Stimulated activated CD8-positive, alpha-beta memory T cell treated with anti-CD3 and anti-CD28 coated beads, Interleukin-4, amount 100 ng/mL, for 1 hour (primary cell): ENCODE measurements at places on chromosomes 5 and 9.

GRCh38 chr9:83466877-83467276 lies 71.3 kb downstream of the FRMD3 start:
- DNase-seq, result no peak

DNA sequence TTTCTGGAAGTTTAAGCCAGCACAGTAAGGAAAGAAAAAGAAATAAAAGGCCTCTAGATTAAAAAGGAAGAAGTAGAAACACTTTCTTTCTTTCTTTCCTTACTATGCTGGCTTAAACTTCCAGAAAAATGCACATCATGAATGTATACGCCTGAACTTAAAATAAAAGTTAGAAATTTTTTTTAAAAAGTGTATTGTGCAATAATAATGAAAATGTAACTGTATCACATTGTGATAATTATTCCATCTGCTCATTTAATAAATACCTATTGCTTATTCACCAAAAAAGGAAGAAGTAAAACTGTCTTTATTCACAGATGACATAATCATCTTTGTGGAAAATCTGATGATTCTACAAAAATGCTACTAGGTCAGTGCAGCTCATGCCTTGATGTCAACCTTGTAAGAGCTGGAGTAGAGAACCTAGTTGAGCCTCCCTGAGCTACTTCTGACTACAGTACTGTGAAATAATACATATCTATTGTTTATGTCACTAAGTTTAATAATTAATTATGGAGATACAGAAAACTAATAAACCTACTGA lies 49.4 kb downstream of the MCTP1 start:
- DNase-seq, result no peak

GRCh38 chr5:130055572-130055971 lies 151.3 kb downstream of the CHSY3 start:
- DNase-seq, result no peak

- no peak for DNase-seq
Observed at GRCh38 chr5:142472306-142472951, 147.6 kb upstream of the SPRY4 start.

DNA sequence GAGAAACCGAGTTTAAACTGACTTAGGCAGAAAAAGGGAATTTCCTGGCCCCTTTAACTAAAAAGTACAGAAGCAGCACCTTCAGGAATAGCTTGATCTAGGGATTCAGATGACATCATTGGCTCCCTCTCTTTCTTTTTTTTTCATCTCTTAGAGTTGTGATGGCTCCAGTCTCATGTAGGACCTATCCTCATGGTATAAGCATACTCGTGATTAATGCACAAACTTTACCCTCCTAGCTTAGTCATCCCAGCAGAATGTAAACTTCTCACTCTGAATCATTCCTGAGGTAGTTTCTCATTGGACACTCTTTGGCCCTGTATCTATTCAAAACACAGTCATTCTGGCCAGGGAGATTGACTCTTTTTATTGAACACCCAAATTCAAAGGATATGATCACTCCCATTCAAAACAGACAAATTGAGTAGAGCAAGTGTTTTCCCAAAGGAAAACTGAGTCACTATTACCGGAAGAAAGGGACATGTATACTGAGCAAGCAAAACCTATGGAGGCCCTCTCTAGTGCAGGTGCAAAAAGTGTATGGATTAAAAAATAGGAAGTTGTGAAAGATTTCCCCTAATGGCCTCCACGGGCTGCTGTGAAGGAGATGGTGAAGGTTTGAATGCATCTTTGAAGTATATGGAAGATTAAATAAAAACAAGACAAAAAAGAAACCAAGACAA lies 27.6 kb upstream of the SMIM23 start:
- no peak for DNase-seq

DNA sequence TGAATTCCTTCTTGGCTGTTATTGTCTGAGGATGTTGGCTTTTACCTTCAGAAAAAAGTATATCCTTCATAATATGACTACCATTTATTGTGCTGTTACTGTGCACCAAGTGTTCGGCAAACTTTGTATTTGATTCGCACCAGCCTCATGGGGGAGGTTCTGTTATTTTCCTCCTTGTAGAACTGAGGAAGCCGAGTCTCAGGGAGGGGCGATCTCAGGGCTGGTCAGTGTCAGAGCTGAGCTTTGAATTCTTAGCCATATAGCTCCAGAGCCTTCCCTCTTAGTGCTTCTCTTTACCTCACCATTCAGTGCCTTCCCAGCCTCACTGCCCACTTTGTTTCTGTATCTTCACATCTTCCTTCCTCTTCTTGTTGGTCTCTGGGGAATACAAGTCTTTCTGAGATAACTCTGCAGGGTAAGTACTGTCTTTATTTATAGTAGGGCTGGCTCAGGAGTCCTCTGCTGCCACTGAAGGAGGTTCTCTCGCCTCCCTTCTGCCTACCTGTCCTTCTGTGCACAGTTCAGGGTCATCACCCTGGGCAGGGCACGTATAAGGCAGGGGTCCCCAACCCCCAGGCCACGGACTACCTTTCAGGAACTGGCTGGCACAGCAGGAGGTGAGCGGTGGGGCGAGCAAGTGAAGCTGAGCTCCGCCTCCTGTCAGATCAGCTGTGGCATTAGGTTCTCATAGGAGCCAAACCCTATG lies 48.4 kb downstream of the GALNT10 start:
- DNase-seq, result no peak

GRCh38 chr5:81631124-81631523 lies 119.8 kb downstream of the SSBP2 start:
- no peak for DNase-seq

- DNase-seq, result no peak
Observed at GRCh38 chr5:54835647-54836046, 149.7 kb downstream of the ESM1 start.

DNA sequence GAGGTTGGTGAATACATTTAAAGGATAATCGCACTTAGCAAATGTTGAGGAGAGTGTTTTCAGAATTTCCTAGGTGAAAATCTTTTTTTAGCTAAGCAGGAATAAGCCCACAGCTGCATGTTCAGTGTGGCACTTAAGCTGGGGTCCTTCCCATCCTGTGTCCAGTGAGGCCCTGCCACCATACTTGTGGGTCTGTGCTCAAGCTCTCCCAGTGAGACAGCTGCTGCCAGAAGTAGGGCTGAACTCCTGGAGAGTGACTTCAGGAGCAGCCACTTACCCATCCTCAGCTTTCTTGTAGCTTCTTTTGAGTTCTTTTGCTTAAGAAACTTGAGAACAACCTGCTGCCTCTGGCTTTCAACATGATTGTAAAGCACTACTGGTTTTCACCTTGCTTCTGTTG lies 110.0 kb upstream of the DHFR start:
- no peak for DNase-seq

DNA sequence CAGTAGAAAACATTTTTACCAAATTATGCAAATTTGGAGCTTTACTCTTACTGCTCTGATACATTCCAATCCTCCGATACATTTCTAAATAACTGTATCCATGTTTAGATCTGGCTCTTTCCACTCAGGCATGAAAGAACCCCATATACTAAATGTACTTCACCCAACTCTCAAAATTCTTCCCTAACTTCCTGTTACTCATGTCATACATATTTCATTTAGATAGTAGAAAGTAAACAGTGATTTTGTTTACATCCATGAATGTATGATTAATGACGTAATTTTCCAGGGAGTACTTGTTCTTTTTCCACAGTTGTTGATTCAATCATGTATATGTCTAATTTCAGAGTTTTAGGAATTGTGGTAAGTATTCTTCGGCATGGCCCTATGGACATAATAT lies 1426.5 kb upstream of the C9orf72 start:
- no peak for DNase-seq

GRCh38 chr9:131943351-131943841 lies 136.3 kb downstream of the MED27 start:
- no peak for DNase-seq

DNA sequence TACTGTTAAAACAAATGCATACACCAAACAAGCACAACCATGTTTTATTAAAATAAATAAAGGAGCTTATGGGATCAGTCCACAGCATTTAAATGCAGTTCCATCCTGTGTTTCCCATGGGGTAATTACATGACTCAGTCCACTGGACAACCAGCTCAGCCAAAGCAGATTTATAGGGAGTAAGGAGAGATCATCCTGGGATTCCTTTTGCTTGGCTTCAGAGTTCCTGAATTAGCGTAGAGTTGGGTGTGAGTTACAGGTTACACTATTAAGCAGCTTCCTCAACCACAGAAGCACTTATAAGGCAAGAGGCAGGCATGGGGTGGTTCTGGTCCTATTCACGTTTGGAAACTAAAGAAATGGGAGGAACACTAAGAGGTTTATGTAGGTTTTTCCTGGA lies 381.1 kb upstream of the ACTBL2 start:
- no peak for DNase-seq

- no peak for DNase-seq
Observed at GRCh38 chr5:180910735-180911134, 11.8 kb downstream of the BTNL8 start.

DNA sequence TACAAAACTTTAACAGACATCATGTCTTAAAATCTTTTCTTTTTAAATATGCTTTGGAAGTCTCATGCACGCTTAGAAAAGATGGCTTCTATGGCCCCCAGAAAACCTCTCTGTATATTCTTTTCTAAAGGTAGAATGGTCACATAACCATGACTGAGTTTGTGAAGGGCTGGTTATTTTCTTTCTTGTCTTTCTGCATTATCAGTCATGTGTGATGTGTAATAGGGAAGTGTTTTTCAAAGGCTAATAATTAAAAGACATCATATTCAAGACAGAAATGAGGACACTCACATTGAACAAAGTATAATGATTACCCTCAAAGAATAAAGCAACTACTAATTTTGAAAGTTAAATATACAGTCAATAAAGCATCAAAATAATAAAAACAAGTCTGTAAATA lies 253.4 kb downstream of the TRPM3 start:
- DNase-seq, result no peak

GRCh38 chr5:120604884-120605283 lies 140.8 kb downstream of the PRR16 start:
- DNase-seq, result no peak

GRCh38 chr9:107569174-107569573 lies 79.6 kb upstream of the KLF4 start:
- DNase-seq, result no peak

GRCh38 chr5:101942321-101942882 lies 353.7 kb downstream of the SLCO4C1 start:
- no peak for DNase-seq
